Karpas-422 (cell line): ENCODE measurements at places on chromosomes 6 and 20. TPM values are rescaled to one million over a fixed set of nuclear protein-coding genes. Genes with fewer than 3 reads are reported as not detected.

Gene RCAN2
- 2.3 and 4.7 TPM in 2 replicates for total RNA-seq

DNA sequence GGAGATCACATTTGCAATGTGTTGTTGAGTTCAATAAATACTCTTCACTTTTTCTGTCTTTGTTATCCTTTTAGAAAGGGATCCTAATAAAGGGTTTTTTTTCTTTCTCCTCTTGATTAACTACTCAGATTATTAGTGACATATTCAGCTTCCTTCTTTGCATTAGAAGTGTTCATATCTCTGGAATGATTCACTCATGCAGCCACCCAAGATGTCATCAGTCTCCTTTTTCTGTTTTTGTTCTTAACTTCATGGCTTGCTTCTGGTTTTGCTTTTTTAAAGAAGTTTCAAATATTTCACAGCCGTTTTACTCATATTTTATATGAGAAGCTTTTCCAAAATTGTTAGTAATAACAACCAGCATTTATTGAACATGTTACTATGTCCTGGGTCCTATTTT, 187.6 kb downstream of the TMEM242 start:
- DNase-seq = no peak

Gene HEY2
- 0.07 and 0.11 TPM in 2 replicates for total RNA-seq

Gene PCSK2
- not detected in 2 replicates for total RNA-seq

Gene XKR7
- under 0.01 TPM in 1 of 2 replicates, not detected in the other for total RNA-seq
